ENCODE measurements at places on chromosomes 6 and 20.

- DNase-seq, result no peak
These were observed 1.1 kb downstream of the EDN1 start for GRCh38 chr6:12291071-12291838.

DNA sequence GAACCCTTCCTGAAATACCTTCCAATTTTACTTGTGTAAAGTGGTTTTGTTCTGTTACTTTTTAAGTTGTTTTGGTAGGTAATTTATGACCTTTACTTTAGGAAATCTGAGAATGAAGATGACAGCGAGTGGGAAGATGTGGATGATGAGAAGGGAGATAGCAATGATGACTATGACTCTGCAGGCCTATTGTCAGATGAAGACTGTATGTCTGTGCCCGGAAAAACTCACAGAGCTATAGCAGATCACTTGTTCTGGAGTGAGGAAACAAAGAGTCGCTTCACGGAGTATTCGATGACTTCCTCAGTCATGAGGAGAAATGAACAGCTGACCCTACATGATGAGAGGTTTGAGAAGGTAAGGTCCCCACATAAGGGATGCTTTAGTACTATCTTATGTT is 6.6 kb upstream of the ZC2HC1B start:
- DNase-seq, result no peak

DNA sequence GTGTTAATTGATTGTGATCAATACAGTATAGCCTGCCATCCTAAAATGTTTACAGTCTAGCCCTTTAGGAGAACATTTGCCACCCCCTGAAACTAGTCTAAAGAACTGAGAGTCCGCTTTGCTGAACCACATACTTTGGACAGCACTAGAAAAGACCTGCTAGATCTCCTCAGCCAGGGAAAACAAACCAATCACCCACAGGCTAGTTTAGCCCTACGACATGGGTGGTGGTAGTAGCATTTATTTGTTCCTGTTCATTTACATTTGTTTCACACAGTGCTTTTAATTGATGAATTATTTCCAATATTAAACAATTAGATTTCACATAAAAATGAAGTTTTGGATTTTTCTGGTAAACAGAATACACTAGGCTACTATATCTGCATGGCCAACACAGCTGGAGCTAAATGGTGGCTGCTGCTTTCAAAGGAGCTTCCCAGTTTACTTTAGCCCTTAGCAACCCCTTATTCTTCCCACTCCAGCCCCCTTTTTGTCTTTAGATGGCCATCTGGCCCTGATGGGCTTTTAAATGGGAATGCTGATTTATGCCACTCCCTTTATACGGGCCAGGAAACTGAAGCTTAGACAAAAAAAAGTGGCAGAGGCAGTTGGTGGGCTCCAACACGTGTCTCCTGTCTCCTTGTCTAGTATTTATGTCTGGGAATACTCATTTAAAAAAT is 72.4 kb downstream of the ADGRG6 start:
- DNase-seq, result no peak

- DNase-seq, result no peak
These were observed 38.2 kb upstream of the TIAM2 start for GRCh38 chr6:154956771-154957522.

DNA sequence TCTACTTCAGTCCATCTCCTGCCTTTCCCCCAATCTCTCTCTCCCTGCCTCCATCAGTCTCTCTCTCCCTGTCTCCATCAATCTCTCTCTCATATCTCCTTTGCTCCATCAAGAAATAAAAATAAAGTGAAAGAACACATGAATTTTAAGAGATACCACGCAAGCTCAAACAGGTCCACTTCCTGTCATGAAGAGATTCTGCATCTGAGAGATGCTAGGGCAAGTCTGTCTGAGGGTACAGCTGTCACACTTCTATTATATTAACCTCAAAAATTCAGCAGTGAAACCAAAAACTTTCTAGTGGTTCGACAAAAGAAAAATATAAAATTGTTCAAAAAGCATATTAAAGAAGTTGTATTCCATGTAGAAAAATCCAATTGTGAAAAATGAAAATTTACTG is 296.8 kb upstream of the RSPO3 start:
- no peak for DNase-seq

DNA sequence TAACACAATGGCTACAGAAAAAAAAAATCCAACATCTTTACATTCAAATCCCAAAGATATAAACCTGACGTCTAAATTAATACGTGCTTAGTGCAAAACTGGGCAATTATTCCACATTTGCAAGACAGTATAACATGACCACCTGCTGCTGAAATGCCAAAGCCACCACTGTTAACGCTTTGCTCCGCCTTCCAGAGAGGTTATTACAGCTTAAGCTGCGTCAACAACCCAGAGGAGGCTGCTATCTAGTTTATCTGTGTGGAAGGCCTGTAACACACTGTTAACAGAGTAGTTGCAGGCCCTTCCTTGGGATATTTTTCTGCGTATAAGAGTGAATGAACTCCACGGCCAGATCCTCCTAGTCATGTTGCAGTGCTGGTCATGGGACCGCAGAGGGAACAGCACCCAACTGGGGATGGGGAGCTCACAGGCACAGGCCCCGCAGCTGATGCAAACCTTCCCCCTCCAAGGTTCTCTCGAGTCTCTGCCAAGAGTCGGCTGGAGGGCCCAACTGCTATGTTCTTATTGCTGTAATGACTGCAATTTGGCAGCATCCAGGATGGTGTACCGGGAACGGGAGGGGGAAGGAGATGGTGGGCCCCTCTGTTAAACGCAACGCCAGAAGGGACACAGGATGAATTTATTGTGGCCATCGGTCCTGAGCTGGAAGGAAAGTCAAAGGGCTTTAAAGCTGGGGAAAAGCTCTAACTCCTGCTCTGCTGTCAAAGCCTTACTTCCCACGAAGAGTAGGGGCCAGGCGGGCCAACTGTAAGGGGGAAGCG is 993 bp upstream of the NCOA7 start:
- no peak for DNase-seq

- DNase-seq, result no peak
These were observed 32.1 kb downstream of the SF3B5 start for GRCh38 chr6:144063246-144063743.

- DNase-seq, result no peak
These were observed 182.3 kb downstream of the KIF16B start for GRCh38 chr20:16390991-16391390.

DNA sequence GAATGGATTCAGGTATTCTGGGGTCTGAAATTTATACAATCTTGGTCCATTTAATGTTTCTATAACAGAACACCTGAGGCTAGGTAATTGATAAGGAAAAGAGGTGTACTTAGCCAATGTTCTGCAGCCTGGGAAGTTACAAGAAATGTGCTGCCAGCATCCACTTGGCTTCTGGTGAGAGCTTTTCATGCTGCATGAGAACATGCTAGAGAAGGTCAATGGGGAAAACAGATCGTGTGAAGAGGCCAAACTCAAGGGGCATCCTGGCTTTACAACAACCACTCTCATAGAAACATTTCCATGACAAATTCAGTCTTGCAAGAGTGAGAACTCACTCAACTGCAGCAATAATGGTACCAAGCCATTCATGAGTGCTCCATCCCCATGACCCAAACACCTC is 16.8 kb downstream of the IL22RA2 start:
- DNase-seq, result no peak

- DNase-seq, result peak; percentile 25
These were observed 1.6 kb upstream of the PSMB8 start for GRCh38 chr6:32845384-32845884.

- peak; percentile 76 for DNase-seq
These were observed at the start of gene HACE1 for GRCh38 chr6:104859225-104860146. Gene HACE1, minus strand, starts transcription at chr6:104859919. Its CDS starts 277 bp downstream, at chr6:104859642.

- DNase-seq, result no peak
These were observed 89.4 kb downstream of the PDE10A start for GRCh38 chr6:165573671-165574070.

DNA sequence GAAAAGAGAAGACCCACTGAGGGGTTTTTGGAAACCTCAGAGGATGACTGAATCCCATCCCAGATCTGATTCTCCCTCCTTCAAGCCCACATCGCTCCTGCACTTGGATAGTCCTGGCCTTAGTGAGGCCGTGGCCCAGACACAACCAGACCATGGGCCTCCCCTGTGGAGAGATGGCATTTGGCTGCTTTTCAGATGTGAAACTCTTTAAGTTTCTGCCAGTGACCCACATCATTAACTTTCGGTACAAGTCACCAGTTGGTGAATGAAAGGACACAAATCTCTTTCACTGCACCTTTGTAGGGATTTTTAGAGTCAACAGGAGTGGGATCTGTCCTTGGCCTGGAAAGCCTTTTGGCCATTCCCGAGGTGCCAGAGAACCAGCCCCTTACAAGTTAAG is 116.6 kb downstream of the SASH1 start:
- no peak for DNase-seq

DNA sequence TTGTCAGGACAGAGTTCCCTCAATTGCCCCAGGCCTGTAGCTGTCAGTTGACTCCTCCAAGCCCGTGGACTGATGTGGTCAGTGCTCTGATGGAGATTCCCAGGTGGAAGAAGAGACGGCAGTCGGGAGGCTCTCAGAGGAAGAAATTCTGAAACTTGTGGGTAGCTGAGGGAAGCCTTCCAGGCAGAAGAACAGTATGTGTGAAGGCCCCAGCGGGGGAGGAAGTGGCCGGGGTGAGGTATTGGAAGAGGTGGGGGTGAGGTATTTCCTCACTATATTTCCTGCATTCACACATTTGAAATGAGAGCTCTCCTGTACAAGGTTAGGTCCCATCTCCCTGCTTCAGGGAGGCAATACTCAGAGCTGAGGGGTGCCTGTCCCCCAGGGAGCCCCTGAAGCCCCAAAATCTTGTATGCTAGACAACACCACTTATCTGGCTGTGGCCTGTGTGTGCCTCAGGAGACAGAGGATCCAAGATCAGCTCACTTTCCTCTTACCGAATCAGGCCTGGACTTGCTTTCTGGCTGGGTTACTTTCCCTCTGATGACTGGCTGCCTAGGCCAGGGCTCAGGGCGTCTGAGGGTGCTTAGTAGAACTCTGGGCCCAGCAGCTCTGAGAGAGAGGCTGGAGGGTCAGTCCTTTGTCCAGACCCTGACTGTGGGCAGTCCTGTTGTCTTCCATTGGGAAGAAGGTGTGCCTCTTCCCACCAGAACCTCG is 49.3 kb upstream of the MYL9 start:
- peak; percentile 21 for DNase-seq

DNA sequence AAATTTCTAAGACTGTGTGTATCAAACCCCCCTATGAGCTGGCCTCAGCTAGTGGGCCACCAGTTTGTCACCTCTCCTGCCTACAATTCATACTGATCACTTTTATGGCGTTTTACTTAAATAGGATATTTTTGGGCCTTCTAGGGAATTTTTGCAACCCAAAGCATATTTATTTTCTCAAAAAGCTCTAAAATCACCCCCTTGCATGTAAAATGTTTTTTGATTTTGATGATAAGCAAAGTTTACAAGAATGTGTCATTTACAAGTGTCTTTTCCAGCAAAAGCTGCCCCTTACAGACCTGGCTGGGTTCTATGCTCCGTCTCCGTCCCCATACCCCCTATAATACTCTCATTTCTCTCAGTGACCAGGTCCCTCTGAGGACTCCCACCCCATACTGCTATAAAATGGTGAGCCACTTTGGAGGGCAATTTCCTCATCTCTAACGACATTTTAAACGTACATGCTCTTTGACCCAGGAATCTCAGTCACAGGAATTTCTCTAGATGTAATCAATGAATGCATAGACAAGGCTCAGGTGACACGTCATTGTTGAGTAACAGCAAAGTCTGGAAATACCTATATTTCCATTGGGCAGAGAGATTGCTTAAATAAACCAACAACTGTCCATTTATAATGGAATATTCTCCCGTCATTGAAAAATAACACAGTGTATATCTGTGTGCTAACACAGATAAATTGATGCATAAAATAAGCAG is 13.9 kb upstream of the OCSTAMP start:
- DNase-seq, result no peak

DNA sequence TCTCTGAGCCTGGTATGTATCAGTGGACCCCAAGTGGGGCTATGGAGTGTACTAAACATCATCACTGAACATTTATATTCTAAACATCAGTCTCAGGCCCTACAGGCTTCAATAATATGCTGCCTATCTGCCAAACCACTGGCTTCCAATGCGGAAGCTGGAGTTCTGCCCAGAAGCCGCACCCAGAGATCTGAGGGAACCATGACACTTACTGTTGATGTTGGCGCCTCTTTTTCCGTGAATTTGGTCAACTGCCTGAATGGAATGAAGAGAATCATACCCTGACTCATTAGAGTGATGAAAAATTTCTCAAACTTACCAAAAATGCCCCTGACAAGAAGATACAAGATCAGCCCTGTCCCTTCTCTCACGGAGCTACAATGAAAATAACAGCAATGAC is 66.2 kb downstream of the SLC22A23 start:
- no peak for DNase-seq

- DNase-seq, result peak; percentile 74
These were observed at the start of gene PPP1R18 for GRCh38 chr6:30686009-30686907. Gene PPP1R18, minus strand, starts transcription at chr6:30686645. Its CDS starts 627 bp downstream, at chr6:30686018.
